ENCODE measurements at places on chromosomes 3 and 15.

DNA sequence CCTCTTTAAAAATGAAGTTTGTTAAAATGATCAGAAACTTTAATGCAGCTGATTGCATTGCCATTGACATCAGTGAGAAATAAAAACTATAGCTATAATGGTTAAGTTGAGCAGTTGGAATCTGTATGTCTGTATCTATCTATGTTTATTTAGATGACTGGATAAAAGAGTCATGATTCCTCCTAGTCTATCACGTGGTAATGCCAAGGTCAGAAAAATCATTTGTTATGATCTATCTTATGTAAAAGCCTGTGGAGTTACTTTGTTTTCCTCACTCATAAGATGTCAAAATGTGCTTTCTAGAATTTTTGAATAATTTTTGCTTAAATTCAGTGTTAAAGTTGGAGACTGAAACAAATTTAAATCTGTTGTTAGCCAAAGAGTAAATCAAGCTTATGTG, 63.3 kb downstream of the MBNL1 start:
- no peak for DNase-seq

DNA sequence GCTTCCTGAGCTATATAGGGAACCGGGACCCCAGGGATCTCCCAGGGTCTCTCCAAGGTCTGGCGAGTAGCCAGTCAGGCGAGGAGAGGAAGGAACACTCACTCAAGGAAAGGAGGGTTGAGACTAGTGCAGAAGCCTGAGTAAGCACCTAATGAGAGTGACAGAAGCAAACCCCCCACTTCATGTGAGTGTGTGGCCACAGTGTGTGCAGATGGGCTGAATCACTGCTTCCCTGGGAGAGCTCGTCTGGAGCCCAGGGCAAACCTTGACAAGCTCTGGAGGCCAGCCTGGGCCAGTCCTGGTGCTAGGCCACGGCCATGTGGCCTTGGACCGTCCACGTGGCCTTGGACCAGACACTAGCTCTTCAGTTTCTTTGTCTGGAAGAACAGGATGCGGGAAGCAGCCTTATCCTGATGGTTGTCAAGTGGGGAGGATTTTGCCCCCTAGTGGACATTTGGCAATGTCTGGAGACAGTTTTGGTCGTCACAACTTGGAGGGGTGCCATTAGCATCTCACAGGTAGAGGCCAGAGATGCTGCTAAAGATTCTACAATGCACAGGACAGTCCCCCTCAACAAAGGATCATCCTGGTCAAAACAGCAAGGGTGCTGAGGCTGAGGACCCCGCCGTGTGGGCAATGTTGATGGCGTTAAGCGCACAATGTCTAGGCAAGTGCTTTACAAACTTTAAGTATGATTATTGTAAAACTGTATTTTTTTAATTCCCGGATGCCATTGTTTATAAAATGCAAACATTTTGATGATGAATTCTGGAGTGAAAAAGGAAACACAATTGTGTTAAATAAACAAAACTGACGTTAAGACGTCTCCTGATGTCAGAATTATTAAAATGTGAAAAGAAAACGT, 34.8 kb upstream of the CTSH start:
- DNase-seq: peak; percentile 15

- no peak for DNase-seq
Observed at GRCh38 chr3:121942116-121942786, 48.0 kb downstream of the SLC15A2 start.

GRCh38 chr3:133330522-133330921, 69.3 kb upstream of the BFSP2 start:
- no peak for DNase-seq

GRCh38 chr15:100924436-100924835, 5.3 kb downstream of the LRRK1 start:
- no peak for DNase-seq

- DNase-seq: no peak
Observed at GRCh38 chr3:138567403-138567802, 26.7 kb downstream of the CEP70 start.
